ENCODE measurements at places on chromosomes 12 and 14.

GRCh38 chr12:48424644-48425043 lies 47.7 kb upstream of the ANP32D start:
- DNase-seq = no peak

GRCh38 chr12:76920172-76921099 lies 41.6 kb upstream of the CSRP2 start:
- no peak for DNase-seq

GRCh38 chr12:4027412-4027811 lies 154.2 kb upstream of the PARP11 start:
- no peak for DNase-seq

DNA sequence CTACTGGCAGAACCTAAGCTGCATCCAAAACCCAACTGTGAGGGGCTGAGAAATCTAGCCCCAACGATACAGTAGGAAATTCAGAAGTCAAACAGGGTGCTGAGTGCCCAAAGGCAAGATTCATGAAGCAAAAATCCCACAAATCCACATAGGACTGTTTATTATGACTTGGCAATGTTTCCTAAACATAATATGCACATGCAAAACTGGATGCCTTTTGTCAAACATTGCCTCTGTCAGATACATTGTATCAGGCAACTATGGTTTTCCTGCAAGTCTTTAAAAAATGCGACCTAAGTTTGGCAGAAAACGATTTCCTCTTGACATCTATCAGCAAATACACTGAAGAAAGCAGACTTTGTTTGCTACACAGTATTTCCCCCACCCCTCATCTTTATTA lies 27.3 kb upstream of the YARS2 start:
- DNase-seq = no peak
